ENCODE measurements at places on chromosomes 6 and 20. TPM values are rescaled to one million over a fixed set of nuclear protein-coding genes. Genes with fewer than 3 reads are reported as not detected.

ABRACL gene
- 44.4 TPM for total RNA-seq

TRIM15 gene
- total RNA-seq: not detected

CRISP3 gene
- not detected for total RNA-seq

CD24 gene
- total RNA-seq: 1.1 TPM

PACRG gene
- 0.16 TPM for total RNA-seq

KIAA0408 gene
- total RNA-seq: 1.4 TPM

RGS17 gene
- total RNA-seq: 15.1 TPM

TTK gene
- 0.34 TPM for total RNA-seq

ULBP3 gene
- total RNA-seq: 9.5 TPM

ABCC10 gene
- total RNA-seq: 15.6 TPM

DEFB119 gene
- not detected for total RNA-seq

POPDC3 gene
- 4.9 TPM for total RNA-seq

CCN2 gene
- 145 TPM for total RNA-seq

SLC4A11 gene
- 0.94 TPM for total RNA-seq

SLC17A3 gene
- not detected for total RNA-seq

PTPRK gene
- total RNA-seq: 51.5 TPM

SLC22A1 gene
- total RNA-seq: 1.1 TPM

PPP1R16B gene
- under 0.01 TPM for total RNA-seq

PDE10A gene
- total RNA-seq: 1.3 TPM

KHDC1 gene
- total RNA-seq: 4.6 TPM

TIAM2 gene
- 8.5 TPM for total RNA-seq

WFDC2 gene
- total RNA-seq: not detected

PREX1 gene
- total RNA-seq: 30.7 TPM

OLIG3 gene
- total RNA-seq: not detected

SMLR1 gene
- not detected for total RNA-seq

TINAG gene
- not detected for total RNA-seq

OR2J3 gene
- total RNA-seq: not detected

ADTRP gene
- 2.2 TPM for total RNA-seq

GTSF1L gene
- total RNA-seq: not detected

DNAH8 gene
- total RNA-seq: under 0.01 TPM
